Left colon (tissue), 2 donors: ENCODE measurements at places on chromosomes 13 and 19. TPM values are rescaled to one million over a fixed set of nuclear protein-coding genes. Genes with fewer than 3 reads are reported as not detected.

GRCh38 chr13:37072024-37072423 is 12.5 kb upstream of the SUPT20H start:
- DNase-seq = no peak

- DNase-seq = no peak
Measured at GRCh38 chr13:89968470-89968869, 1379.0 kb upstream of the MIR17HG start.

The PPP1R37 gene
- total RNA-seq = 33.1 TPM

DNA sequence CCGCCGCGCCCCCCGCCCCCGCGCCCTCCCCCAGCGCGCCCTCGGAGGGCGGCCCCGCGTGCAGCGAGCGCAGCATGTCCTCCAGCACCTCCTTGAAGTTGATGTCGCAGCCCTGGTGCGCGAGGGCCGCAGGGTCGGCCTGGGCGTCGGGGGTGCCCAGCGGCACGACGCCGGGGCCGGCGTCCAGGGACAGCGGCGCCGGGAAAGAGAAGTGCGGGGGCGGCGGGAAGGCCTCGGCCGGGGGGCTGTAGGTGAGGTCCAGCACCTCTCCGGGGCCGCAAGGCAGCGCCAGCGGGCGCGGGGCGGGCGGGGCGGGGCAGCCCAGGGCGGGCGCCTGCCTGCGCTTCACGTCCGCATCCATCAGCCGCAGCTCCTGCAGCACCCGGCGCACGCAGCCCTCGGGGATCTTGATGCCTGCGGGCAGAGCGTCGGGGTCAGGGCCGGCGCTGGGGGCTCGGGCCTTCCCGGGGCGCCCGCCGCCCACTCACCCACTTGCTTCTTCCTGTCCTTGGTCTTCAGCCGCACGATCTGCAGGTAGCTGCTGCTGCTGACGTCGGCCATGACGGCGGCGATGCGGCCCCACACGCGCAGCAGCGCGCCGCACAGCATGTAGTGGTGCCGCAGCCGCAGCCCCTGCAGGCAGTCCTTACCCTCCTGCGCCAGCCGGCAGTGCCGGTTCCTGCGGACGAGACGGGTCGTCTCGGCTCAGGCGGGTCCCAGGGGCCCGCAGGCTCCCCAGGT is 4.7 kb downstream of the GPX4 start:
- DNase-seq = no peak

GRCh38 chr13:73278186-73278585 is 219.4 kb downstream of the KLF5 start:
- no peak for DNase-seq

The EPSTI1 gene
- total RNA-seq = 9.4 TPM

DNA sequence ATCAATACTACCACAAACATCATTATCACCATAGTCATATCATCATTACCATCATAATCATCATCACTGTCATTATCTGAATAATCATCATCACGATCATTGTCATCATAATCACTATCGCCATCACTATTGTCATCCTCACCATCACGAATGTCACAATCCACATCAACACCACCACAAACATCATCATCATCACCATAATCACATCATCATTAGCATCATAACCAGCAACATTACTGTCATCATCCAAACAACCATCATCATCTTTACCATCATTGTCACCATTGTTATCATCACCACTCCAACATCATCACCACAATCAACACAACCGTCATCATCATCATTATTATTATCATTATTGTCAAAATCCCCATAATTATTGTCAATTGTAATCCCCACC is 61.2 kb downstream of the MBD3L1 start:
- DNase-seq = no peak

- no peak for DNase-seq
Measured at GRCh38 chr19:48509467-48510194, 2.0 kb downstream of the LMTK3 start.

The PSPN gene
- total RNA-seq = 2.5 TPM

- no peak for DNase-seq
Measured at GRCh38 chr13:31011901-31012654, 79.6 kb downstream of the TEX26 start.

The NANOS3 gene
- 0.56 TPM for total RNA-seq

GRCh38 chr13:46354156-46355087 is 32.6 kb downstream of the RUBCNL start:
- DNase-seq = no peak

- peak; percentile 87 for DNase-seq
Measured at GRCh38 chr19:55580628-55581144, at the start of gene ZNF579. Gene ZNF579 (minus strand): TSS chr19:55580848. CDS start chr19:55579639, 1,209 bp downstream.

DNA sequence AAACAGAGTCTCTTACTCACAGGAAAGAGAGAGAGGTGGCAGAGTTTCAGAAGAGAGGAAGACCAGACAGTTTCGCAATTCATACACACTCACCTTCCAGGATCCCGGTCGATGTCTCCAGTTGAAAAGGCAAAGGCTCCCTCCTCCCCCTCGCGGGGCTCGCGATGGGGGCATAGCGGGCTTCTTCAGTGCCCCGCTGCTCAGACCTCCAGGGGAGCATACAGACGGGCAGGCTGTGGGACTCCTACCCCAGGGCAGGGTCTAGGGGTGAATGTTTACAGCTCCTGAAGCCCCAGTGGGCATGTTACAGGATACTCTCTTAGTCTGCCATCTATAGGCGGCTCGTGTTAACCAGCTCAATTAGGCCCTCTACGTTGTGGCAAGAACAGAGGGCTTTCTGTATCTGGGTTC is 139.2 kb downstream of the SLITRK5 start:
- DNase-seq = no peak

GRCh38 chr13:74931698-74932433 is 550.1 kb downstream of the TBC1D4 start:
- DNase-seq = no peak

The DCT gene
- 0.08 TPM for total RNA-seq

DNA sequence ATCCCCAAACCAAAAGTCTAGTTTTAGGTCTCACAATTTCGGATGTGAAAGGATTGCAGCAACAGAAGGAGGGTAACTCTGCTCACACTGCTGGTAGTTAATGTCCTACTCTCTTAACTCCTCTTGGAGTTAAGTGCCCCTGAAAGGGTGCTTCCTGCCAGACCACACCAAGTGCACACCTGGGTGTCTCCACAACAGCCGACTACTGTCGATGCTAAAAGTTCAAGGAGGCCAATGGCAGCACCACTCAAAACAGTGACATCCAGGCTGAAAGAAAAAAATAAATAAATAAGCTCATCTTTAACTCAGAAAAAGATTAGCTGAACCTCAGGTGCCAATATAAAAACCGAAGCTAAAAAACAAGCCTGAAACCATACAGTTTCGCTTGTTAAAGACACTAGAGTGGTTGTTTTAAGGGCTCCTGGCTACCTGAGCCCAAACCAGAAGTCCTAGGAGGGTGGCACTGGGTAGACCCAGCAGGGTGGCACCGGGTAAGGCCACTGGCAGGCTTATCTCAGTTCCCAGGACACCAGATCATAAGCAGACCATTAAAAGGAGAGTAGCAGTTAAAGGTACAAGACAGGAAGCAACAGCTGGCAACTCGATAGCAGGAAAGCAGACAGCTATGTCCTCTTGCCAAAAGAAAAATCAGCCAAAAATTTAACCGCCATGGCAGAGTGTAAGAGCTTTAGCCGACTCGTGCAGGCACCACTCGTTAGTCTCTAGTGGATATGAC is 39.3 kb downstream of the BRD4 start:
- no peak for DNase-seq

- no peak for DNase-seq
Measured at GRCh38 chr13:101523154-101524131, 71.0 kb downstream of the ITGBL1 start.

- DNase-seq = no peak
Measured at GRCh38 chr19:7295912-7296536, 1.8 kb upstream of the INSR start.

DNA sequence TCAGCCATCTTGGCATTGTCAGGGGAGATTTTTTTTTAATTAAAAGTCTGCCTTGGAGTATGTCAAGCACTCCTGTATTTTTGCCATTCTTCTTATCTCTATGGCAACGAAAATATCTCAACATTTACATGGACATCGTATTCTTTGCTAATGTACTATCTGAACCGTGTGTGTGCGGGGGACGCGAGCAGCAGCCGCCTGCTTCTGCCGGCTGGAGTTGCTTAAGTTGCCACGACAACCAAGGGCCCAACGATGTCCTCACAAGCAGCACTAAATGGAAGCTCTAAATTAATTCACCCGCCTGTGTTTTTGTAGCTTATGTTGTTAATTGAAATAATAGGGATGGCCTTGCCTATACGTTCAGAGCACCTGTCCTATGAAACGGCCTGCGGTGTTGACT is 309.5 kb downstream of the TEX29 start:
- DNase-seq = no peak

The RNF17 gene
- total RNA-seq = not detected

The PNMA8B gene
- 0.21 TPM for total RNA-seq

DNA sequence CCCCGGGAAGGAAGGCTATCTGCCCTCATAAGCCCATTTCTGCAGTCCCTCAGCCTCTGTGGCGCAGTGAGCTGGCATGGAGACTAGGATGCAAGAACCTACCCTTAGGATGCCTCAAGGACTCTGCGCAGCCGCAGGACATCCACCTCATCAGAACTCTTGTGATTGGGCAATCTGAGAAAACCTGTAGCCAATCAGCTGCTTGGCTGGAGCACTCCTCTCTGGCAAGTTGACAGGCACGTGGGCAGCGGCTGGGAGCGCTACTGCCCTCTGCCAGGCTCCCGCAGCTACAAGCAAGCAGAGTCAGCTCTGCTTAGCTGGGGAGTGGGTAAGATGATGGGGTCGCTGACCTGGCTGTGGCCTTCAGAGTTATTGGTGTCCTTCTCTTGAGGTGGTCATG is 1.5 kb upstream of the ECSIT start:
- peak; percentile 87 for DNase-seq
